ENCODE measurements at places on chromosomes 13 and 19.
A peak's percentile ranks its signal among the peaks of the same experiment; 100 is the strongest.

- peak; percentile 44 for DNase-seq
These were observed 309 bp downstream of the LMTK3 start for GRCh38 chr19:48511321-48511731.

DNA sequence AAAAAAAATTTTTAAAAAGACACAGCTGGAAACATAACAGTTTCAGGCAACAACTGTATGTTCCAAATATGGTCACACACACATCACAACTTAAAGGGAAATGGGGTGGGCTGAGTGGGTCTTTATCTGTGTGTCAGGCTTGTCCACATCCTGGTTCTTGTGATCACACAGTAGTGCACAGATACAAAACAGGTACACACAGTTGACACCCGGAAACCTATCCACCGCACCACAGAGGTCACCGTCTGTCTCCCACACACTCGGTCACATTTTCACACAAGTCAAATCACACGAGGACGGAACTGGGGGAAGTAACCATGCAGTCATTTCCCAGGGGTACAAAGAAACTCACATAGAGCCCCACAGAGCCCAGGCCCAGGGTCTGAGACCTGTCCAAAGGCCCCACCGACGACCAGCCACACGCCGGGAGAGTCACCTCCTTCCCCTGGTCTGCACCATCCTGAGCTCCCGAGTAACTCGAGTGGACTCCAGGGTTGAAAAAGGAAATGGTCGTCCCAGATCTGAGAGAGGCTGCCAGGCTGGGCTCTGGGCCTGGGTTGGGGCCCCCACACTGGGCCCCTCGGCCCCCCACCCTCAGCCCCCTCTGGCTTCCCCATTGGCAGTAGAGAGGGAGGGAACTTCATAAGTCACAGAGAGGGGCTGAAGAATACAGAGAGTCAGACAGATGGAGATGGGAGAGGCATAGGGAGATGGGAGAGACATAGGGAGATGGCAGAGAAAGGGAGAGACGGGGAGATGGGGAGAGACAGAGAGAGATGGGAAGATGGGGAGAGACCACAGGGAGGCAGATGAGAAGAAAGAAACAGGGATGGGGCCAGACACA, 1.3 kb upstream of the PPAN start:
- DNase-seq = peak; percentile 66

DNA sequence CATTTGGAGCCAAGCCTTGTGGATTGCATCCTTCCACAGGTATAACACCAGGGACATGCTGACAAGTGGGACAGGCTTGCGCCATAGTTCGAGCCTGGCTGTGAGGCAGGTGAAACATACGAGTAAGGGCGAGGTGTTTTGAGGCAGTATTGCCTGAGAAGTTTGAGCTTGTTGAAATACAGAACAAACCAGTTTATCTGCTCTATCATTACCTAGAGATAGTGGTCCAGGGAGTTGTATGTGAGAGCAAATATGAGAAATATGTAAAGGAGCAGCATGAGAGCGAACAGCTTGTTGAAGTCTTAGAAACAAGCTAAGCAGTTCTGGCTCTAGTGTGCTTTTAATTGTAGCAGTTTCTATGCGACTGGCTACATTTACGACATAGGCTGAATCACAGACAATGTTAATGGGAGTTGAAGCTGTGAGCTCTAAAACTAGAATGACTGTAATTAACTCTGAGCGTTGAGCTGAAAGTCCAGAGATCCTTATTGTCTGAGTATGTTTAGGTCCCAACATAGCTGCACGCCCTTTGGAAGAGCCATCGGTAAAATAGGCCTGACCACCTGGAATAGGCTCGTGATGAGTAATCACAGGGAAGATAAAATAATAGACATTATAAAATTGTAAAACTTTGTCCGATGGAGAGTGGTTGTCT, 8.2 kb downstream of the ZNF439 start:
- DNase-seq = no peak

DNA sequence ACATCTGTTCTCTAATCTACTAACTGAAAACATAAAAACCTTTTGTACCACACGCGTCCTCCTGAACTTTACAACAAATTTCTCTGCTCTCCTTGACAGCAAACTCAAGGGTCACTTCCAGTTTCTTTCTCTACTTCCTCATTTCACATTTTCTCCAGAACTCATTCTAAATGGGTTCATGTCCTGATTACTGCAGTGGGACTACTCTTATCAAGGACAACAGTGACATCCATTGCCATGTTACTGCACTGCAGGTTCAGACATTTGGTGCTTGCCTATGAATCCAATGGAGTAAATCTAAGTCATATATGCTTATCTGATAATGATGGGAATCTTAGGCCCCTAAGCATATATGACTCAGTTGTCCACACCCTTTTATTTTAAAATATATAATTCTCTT, 35.3 kb downstream of the FPR3 start:
- DNase-seq = peak; percentile 85

DNA sequence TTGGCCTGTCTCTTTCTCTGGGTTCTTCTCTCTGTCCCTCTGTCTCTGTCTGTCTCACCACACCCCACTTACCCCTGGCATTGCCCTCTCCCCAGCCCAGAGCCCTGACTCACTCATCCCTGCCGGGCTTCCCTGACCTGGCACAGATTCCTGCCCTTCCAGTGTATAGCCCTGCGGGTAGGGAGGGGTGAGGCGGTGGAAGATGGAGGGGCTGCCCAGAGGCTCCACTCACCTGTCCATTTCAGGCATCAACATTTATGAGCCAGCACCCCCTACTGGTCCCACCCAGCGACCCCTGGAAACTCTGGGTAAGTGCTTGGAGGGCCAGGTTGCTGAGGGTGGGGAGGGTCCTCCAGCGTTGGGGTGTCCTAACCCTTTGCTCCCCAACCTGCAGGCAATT, 1.0 kb downstream of the NCCRP1 start:
- DNase-seq = no peak

Measured in NB4 (cell line).